ENCODE measurements at places on chromosomes 5 and 9.
A peak's percentile ranks its signal among the peaks of the same experiment; 100 is the strongest.

DNA sequence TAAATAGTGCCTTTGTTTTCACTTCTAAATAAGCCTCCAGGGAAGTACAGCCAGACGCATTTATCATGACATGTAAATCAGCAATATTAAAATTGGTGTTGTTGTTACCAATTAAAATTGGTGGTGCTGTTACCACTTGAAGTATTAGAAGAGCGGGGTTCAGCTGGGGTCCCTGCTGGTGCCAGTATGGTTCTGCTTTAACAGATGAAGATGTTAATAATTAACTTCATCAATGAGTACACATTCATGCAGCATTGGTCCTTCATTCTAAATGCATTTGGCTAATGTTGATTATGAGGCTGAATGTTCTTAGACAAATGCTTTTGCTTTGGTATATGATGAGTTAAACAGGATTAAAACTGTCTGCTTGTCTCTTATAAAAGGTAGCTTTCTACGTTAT, 67.6 kb upstream of the TMC1 start:
- no peak for DNase-seq

DNA sequence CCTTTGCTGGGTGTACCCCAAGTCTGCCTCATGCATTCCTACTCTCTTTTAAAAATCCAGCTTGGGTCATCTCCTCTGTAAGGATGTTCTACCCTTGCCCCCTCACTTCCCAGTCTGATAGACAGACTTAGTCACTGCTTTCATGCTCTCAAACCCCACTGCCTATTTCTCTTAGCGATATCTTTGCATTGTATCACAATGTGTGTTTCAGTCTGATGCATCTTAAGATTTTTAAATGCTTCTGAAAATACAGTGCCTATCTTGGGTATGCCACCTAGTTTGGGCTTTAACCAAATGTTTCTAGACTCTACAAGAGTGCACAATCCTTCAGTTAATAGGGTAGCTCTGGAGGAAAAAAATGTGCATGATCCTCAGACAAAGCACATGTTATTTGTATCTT, 97.8 kb downstream of the SNX18 start:
- no peak for DNase-seq

DNA sequence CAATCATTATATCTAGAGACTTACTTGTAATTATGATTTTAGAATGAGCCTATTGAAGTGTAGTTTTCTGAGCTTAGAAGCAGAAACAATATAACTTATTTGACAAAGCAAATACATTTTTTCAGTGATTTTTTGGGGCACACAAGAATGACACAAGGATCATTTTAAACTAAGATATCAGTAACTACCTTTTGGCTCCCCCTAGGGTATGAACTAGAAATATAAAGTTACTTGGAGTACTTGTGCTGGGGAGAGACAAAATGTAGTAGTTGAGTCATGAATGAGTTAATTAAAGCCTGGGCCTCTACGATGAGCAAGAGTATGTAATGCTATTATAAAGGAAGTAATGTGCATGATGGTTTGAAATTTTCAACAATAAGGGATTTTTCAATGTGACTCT, 1244.1 kb upstream of the ACO1 start:
- no peak for DNase-seq

DNA sequence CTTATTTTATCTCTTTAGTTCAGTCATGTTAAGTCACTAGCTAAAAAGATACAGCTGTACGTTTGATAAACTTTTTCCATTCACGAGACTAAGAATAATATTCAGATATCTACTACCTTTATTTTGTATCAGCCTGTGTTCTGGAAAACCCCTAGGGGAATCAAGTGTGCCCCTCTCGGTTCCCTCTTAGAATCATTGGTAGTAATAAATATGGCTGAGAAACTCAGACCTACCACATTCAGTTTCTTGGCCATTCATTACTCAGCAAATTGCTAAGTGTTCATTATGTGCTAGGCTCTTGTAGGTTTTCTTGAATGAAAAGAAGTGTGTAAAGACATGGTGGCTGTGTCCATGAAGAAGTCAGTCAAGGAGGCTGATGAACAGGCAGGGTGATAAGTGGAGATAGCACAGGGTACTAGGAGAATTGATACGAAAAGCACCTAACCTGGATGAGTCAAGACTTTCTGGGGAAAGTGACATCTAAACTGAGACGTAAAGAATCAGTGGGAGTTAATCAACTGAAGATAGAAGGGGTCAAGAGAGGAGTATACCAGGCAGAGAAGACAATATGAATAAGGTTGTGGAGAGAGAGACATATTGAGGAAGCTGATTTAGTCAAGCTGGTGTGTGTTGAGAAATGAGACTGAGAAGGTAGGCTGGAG, 86.2 kb downstream of the CSNK1G3 start:
- DNase-seq: no peak

DNA sequence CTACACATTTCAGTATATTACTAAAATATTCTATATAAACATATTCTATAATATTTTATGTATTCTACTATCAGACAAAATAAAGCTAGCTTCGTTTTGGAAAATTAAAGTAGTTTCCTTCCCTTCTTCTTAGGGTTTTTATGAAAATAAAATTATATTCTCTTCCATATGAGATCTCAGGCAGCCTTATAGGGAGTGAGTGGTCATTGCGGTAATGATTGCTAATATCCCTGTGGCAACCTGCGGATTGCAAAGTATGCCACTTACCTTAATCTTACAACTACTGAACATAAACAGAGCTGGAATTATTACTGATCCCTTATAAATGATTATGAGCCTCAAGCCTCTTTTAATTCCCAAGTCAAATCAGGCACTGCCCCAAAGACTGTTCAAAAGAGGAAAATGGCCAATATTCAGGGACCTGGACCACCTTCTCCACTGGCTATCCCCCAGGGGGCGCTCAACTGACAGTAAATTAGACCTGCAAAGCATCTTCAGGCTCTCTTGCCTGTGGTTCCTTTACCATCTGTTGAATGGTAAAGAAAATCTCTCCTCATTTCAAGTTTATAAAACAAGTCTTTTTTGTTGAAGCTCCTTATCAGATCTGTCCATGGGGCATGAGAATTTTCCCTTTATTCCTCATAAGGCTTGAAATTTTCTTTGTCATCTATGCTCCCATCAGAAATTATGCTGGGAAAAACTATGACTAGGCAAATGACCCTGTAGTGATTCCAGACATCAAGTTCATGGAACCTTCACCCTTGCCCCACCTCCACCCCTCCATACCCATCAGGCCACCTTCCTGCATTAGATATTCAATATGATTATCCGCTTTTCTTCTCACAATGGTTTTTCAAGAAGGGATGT, 163.9 kb downstream of the CEMIP2 start:
- peak; percentile 66 for DNase-seq

DNA sequence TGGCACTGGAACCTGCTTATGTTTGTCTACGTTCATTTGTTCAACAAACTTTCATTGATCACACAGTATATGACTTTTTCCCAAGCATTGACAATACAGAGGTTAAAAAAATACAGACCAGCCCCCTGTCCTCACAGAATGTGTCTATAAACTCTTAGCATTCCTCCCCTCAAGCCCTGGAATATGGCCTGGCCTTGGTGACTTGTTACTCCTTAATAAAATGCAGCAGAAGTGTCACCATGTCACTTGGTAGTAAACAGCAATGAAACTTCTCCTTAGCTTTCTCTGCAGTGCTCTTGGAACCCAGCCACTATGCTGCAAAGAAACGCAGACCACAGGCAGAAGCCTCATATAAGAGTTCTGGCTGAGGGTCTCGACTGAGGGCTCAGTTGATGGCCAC, 19.1 kb upstream of the SLC1A3 start:
- no peak for DNase-seq

DNA sequence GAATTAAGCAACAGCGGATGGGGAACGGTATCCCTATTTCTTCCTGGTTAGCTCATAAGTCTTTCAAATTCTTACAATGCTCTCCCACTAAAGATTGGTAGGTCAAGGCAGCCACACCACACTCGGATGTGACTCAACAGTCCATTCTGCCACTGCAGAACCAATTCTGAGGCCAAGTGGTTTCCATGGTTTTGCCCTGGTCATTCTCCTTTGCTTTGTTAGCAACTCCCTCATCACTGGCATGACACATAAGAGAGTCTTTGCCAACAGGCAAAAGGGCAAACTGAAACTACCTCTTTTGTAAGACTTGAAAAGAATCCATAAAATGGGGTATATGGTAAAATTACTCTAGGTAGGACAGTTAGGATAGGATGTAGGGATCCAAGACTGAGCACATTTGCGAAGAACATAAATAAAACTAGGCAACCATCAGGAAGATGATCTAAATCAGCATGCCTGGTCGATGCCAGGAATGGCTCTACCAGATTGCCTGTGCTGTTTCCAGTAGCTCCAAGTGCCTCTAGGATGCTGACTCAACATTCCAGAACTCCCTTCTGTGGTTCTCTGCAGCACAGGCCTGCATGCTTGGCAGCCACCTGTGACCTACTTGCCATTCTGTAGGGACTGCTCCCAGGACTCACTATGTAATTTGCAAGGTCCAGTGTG, 105.4 kb downstream of the DCP2 start:
- DNase-seq: no peak

GRCh38 chr5:131482617-131483016, 152.4 kb downstream of the RAPGEF6 start:
- no peak for DNase-seq

DNA sequence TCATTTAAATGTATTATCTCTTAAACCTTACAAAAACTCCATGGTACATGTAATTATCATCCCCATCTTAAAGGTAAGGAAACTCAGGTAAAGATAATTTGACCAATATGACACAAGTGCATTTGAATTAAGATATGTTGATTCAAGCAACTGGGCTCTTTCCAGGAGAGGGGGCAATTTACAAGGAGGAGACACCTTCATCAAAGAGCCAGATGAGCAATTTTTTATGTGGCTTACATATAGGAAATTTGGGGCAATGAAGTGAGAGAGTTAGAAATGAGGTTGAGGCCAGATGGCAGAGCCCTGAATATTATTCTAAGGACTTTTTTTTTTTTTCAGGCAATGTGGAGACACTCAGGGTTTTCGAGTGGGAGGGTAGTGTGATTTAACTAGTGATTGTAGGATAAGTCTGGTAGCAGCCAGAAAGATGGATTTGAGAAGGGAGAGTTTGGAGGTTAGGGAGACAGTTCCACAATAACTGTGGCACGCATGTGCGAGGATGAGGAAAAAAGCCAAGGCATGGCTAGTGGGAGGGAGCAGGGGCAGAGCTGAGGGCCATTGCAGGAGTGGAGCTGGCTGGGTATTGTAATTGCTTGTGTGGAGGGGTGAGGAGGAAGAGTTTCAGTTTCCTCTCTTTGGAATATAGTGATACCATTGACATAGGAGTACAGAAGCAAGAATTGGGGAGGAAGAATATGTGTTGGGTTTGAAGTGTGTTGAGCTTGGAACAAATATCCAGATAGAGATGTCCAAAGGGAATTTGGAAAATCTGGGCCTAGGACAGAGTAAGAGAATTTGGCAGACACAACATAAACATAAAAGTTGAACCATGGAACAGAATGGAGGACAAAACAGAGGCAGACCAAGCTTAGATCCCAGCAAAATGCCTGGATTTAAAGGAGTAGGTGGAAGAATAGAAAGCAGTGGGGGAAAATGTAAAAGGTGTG, 72.0 kb downstream of the ACTBL2 start:
- no peak for DNase-seq

DNA sequence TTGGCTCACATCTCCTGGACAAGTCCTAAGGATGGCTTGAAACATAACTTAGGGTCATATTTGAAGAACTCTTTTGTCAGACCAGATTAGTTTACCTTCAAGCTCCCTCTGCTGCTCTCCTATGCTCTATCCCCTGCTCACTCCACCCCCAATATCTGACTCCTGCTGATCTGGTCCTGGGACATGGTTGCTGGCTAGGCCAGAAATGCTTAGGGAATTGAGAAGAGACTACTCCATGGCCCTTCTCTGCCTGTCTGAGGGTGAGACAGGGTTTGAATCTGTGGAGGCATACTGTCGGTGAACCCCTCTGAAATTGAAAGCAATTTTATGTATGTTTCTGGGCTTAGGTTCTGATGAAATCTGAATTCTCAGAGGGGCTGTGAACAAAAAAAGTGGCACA, 3.3 kb downstream of the OTULIN start:
- no peak for DNase-seq

DNA sequence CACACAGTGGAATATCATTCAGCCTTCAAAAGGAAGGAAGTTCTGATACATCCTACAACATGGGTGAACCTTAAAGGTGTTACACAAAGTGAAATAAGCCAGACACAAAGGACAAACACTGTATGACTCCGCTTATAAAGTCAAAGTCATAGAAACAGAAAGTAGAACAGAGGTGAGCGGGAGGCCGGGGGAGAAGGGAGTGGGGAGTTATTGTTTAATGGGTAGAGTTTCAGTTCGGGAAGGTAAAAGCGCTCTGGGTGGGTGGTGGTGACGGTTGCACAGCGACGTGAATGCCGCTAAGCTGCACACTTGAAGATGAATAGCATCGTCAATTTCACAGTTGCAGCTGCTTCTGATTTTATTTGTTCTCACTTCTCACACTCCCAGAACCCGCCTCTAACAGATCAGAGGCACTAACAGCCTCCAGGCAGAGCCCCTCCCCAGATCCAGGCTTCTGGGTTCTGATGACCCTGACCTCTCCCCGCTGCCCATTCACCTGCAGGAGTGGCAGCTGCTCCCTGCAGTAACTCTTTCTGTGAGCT, 34.1 kb downstream of the BNIP1 start:
- DNase-seq: no peak

DNA sequence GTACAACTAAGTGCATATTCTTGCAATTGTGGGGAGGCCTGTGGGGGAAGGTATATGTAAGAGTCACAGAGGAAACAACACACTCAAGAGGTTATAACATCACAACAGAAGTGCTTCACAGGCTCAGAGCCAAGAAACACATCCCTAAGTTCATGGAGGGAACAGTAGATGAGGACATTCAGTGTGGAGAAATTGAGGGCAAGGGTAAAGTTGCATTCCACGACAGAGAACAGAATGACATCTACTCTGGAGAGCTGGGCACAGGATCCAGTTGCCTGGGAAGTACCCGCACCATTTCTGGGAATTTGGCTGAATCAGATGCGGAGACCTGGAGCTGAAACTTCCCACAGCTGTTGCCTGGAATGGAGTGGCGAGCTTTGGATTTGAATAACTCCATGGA, 197.2 kb downstream of the NXNL2 start:
- DNase-seq: no peak

GRCh38 chr9:33661176-33661575, 134.2 kb upstream of the PRSS3 start:
- DNase-seq: no peak

DNA sequence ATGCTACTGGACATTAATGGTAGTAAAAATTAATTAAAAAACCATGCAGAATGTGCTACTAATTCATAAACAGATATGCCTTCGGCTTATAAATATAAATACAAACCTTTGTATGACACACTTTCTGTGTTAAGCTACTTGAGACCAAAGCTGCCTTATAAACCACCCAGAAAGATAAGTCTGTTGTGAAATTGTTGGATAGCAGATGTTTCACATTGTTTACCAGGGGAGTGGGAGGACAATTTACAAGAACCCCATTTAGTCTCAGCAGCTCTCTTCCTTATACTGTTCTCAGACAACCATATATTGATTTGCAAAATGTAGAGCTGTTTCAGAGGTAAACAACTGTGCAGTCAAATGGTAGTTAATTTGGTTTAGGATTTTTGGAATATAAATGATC, 524.4 kb downstream of the PRR16 start:
- no peak for DNase-seq
